ENCODE measurements at places on chromosomes 4 and X.

DNA sequence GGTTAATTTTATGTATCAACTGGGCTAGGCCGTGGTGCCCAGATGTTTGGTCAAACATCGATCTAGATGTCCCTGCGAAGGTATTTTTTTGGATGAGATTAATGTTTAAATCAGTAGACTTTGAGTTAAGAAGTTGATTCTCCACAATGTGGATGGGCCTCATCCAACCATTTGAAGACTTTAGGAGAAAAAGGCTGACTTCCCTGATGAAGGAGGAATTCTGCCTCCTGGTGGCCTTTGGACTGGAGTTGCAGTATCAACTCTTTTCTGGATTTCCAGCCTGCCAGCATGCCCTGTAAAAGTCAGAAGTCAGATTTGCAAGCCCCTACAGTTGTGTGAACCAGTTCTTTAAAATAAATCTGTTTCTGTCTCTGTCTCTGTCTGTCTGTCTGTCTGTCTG, 91.4 kb downstream of the STK32B start:
- no peak for DNase-seq

- no peak for DNase-seq
These were observed 241.1 kb upstream of the TLL1 start for GRCh38 chr4:165631912-165632311.

DNA sequence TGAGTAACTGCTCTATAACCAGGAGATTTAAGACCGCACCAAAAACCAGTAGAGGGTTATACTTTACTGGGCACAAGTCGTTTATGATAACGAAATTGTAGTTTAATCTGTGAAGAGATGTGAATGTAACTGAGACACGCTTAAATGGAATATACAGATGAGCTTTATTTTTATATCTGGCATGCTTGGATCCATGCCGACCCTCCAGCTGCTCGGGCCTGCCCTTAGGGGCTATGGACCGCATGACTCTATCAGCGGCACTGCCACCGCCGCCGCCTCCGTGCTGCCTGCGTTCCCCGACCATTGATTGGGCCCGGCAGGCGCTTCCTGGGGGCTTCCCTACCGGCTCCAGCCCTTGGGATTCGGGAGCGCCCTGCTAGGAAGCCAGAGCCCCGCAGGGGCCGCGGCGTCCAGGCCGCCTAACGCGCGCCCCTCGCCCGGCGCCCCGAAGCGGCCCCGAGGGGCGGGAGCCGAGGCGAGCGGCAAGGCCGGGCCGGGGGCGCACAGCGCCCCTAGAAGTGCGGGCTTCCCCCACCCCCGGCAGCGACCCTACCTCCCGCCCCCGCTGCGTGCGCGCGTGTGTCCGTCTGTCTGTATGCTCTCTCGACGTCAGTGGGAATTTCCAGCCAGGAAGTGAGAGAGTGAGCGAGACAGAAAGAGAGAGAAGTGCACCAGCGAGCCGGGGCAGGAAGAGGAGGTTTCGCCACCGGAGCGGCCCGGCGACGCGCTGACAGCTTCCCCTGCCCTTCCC, at the start of gene NFKB1:
Gene NFKB1 (plus strand): TSS at position 664 of the 751 bp plus-strand sequence. CDS start 24,160 bp downstream, outside the sequence.
- DNase-seq = peak; percentile 69

DNA sequence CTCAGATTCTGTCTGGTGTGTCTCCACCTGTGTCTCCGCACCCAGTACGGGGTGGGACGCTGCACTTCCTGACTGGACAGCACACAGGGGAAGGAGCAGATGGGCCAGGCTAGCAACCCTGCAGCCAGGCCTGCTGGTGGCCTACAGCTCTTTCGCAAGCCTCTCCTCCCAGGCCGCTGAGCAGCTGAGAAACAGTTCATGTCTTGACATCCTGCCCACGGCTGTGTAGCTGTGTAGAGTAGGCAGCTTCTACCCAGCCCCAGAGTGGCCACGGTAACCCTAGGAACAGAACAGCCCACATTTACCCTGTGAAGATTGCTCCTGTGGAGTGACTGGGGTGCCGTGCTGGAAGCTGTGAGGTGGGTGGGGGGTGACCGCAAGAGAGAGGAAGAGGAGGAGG, 38.9 kb downstream of the CCNQ start:
- no peak for DNase-seq

GRCh38 chr4:71181332-71181731, 157.5 kb upstream of the SLC4A4 start:
- DNase-seq = no peak

DNA sequence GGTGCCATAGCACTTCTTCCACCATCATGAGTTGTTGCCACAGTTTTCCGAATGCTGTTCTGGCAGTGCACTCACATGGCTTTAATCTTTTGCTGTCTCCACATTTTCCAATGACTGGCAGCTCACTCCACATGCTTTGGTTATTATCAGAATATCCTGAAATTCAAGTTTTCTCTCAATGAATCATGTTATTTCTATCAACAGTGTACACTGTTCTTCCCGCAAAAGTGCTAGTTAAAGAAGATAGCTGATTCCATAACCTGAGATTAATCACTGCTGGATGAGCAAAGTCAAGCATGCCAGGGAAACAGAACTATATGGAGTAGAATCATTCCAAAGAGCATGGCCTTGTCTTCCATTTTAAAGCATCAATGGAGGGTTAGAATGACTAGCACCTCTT, 14.6 kb upstream of the IL13RA2 start:
- DNase-seq = no peak

GRCh38 chr4:140799686-140800225, 43.6 kb upstream of the TBC1D9 start:
- DNase-seq = no peak

DNA sequence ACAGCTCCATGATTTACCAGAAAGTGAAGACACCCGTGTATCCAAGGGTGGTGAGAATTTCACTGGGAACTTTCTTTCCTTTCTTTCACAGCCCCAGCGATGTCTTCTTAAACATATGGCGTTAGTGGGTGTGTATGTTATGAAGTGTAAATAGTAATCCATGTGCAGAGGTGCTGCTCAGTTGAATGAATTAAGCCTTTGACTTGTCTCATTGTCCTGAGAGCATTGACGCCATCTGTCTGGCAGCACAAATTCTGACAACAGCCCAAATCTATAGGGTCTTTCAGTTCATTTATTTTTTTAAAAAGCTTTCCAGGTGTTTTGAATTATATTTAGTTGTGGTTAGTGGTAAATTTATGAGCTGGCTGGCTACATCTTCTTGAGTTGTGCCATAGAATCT, 69.4 kb downstream of the CLCN5 start:
- DNase-seq = no peak

- no peak for DNase-seq
These were observed 5.9 kb upstream of the MAGEB3 start for GRCh38 chrX:30224536-30224935.

DNA sequence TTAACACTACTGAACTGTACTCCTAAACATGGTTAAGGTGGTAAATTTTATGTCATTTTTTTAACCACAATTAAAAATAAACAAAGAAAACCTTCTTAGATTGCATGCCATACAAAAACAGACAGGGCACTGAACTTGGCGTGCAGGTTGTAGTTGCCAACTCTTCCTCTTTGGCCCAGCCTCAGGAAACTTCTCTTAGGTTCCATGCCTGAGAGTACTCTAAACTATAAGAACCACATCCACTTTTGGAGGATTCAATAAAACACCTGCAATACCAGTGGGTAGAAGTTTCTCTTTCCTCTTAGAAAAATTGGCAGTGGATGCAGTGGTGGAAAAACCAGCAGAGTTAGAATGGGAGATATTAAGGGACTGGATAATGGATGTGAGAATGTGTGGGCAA, 103.4 kb downstream of the LUZP4 start:
- DNase-seq = no peak

DNA sequence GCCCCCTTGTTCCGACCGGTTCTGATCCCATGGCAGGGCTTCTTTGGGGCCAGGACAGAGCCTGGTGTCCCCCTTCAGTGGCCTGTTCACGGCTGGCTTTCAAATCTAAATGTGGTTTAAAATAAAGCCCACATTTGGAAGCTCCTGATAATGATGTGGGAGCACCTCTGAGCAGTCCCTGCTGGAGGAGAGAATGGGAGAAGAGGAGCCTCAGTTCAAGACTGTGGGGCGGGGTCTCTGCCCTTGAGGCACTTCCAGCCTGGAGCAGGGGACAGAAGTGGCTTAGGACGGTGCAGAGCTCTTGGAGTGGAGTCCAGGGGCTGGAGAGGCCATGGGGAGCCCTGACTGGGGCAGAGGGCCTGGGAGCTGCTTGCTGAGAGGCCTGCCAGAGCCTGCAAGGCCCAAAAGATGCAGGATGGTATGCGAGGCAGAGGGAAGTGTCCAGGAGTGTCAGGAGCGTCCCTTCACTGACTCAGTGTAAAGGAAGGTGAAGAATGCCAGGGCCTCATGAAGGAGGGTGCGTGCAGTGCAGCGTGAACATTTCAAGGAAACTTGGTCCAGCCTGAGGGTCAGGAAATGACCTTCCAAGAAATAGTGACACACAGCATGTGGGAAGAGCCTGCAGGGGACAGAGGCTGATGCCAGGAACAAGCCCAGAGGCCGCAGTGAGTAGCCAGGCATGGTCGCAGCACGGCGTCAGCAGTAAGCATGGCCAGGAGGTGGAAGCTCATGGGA, 21.1 kb upstream of the TADA2B start:
- no peak for DNase-seq

DNA sequence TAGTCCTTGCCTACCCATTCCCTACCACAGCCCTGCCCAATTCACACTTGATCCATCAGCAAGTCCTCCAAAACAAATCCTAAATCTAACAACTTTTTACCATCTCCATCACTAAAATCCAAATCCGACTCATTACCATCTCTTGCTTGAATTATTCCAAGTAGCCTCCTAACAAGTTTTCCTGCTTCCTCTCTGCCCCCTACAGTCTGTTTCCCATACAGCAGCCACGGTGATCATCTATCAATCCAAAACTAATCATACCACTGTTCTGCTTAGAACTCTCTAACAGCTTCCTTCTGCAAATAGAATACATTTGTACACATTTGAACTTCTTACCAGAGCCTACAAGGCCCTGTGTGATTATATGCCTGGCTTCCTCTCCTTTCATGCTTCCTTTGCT, 133.0 kb downstream of the SHROOM4 start:
- DNase-seq = no peak

DNA sequence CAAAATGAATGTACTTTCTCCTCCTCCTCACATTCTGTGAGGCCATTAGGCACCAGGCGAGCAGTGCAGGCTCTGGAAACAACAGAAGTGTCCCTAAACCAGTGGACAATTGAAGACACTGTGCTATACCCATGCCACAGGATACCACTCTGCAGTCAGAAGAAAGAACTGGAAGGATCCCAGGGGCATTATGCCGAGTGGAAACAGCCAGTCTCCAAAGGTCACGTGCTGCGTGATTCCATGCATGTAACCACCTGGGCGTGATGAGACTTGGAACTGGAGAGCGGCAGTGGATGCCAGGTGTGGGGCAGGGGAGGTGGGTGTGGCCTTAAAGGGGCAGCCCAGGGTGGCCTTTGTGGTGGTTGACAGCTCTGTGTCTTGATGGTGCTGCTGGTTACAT, 139.4 kb downstream of the EVC2 start:
- no peak for DNase-seq

DNA sequence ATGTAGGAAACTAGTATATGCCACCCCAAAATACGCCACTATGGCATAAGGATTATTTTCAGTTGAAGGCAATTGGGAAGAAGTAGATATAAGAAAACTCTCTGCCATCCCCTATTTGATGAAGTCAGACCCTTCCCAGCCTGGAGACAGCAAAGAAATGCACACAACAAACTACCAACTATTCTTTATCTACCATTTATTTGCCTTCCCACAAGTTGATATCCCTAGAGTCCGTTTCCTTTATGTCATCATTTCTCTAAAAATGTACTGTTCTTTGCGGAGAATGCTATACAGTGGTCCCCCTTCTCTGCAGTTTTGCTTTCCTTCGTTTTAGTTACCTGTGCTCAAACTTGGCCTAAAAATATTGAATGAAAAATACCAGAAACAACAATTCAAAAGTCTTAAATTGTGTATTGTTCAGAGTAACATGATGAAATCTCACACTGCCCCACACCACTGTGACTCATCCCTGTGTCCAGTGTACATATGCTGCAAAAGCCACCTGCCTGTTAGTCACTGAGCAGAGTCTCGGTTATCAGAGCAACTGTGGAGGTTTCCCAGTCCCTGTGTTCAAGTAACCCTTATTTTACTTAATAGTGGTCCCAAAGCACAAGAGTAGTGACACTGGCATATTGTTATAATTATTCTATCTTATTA, 152.3 kb downstream of the WDFY3 start:
- DNase-seq = no peak

GRCh38 chr4:105509714-105510113, 35.9 kb upstream of the PPA2 start:
- no peak for DNase-seq

DNA sequence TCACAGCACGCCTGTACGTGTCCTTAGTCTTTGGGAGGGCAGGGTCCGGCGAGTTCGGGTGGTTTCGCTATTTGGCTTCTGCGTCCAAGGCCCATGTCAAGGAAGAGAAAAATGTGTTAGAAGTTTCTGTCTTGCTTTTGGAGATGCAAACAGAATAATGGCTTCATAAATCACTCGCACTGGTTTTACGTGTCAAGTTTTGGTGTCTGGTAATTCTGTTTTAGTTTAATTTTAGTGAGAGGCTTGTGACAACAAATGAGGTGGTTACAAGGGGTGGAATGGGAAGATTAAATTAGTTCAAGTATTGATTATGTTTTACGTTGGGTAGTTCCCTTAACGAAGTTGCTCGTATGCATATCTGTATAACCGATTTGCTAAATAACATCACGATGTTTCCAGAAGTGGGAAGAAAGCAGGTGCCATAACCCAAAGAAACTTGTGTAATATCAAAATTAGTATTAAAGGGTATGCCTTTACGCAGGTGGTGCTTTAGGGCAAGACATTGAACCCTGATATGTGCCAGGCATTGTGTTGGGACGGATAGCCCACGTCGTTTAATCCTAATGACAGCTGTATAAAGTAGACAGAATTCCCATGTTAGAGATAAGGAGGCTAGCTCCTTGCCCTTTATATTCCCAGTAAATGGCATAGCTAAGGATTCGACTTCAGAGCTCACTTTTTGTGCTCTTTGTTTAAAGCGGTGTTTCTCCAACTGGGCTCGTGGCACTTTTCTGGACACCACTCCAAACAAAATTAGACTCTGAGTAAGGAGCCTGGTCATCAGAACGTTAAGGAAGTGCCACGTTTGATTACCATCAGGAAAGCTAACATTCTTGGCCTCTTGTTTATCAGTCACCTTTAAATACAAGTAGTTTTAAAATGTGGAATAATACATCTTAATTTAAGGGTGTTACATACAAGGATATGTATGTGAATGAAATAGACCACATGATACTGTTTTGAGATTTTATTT, 843 bp downstream of the RPL34 start:
- DNase-seq = no peak

DNA sequence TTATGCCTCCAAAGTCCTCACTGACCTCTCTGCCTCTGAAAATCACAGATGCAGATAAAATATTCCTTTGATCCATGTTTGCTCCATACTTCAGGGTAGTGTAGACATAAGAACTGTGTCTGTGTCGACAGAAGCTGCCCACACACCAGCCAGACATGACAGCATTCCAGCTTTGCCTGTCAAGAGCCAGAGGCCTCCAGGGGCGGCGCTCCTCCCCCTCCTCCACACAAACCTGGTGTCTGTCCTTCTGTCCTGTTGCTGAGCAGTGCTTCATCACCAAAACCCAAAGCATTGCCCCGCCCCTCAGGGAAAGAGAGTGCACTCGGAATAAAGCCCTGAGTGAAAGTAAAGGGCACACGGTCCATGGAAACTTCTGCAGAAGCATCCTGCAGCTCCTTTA, 379.4 kb downstream of the FBXW7 start:
- no peak for DNase-seq

GRCh38 chr4:75844151-75844662, 58.0 kb downstream of the PPEF2 start:
- DNase-seq = no peak

All from stimulated activated naive CD8-positive, alpha-beta T cell treated with anti-CD3 and anti-CD28 coated beads, Interleukin-15, amount 100 ng/mL, for 72 hours (primary cell).